ENCODE measurements at places on chromosomes 16 and 17. TPM values are rescaled to one million over a fixed set of nuclear protein-coding genes. Genes with fewer than 3 reads are reported as not detected.

DNA sequence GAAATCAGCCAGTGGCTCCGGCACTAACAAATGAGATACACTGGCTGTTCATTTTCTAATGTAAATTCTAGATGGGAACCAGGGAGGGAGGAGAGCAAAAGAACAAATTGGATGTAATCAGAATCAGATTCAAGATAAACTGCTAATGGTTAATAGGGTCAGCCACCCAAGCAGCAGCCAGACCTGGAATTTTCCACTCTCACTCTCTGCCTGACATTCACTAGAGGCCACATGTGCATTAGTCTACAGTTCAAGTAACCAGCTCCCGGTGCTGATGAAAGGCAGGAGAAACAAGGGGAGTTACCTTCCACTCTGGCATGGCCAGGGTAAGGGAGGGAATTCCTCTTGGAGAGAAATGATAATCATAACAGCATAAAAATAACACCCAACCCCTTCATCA is 597.7 kb downstream of the TOX3 start:
- peak; percentile 23 for DNase-seq

DNA sequence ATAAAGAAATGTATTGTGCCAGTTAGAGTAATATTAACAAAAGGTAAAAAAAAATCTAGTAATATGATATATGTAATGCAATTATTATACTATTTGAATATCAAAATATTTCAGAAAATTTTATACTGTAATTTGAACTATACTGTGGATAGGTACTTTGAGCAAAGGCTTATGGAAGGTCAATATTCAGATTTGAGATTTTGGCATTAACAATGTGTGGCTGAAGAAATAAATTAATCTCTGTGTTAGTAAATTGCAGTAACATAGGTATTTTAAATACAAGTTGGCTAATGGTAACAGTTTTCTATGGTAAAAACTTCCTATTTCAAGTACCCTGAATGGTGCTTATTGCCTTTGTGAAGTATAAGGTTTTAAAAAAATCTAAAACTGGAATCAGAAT is 23.2 kb upstream of the NACA2 start:
- DNase-seq = no peak

GRCh38 chr16:47523342-47524006 is 62.3 kb downstream of the PHKB start:
- DNase-seq = peak; percentile 11

GRCh38 chr17:79974566-79975497 is 60.8 kb downstream of the TBC1D16 start:
- DNase-seq = peak; percentile 71

DNA sequence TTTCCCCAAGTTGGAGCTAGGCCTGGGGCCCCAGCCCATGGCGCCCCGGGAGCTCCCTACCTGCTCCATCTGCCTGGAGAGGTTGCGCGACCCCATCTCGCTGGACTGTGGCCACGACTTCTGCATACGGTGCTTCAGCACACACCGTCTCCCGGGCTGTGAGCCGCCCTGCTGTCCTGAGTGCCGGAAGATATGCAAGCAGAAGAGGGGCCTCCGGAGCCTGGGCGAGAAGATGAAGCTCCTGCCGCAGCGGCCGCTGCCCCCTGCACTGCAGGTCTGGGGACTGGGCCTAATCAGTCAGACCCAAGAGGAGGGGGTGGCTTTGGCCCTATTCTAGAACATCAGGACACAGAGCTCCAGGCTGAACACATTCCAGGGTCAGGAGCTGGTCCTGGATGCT is 1.5 kb downstream of the RNF112 start:
- DNase-seq = no peak

DNA sequence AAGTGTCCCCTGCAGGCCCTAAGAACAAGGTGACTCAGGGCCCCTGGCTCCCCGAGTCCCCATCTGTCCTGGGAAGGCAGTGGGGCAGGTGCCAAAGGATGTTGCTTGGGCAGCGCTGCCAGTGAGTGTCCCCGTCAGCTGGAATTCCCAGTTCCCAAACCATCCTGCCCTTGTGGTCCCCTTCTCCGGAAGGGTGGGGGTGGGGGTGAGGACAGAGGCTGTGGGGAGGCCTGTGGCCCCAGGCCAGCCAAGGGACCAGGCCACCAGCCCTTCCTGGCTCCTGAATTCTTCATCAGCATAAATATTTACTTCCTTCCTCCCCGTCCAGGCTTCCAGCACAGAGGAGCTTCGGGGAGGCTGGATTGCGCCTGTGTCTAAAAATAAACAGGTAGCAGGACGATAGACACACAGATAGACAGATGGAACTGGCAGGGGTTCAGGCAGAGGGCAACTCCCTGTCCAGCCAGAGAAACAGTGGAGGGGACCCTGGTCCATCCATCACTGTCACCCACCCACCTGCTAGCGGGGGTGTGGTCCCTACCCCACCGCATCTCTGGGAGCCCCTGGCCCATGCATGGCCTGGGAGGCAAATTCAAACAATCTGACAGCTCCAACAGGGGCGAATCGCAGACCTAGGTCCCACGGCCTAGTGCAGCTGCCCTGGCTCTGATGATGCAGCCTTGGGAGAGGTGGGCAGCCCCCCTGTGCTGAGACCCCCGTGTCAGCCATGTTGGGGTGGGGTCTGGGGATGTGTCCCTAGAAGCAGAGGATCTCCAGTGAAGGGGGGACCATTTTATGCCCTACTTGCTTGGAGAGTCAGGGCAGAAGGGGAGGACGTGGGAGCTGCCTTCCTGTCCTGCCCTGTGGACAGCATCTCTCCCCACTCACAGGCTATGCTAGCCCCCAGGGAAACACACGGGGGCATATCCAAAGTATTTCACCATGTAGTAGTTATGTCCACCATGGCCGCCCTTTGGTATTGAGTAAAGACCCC is 13.2 kb downstream of the GLIS2 start:
- DNase-seq = peak; percentile 49

DNA sequence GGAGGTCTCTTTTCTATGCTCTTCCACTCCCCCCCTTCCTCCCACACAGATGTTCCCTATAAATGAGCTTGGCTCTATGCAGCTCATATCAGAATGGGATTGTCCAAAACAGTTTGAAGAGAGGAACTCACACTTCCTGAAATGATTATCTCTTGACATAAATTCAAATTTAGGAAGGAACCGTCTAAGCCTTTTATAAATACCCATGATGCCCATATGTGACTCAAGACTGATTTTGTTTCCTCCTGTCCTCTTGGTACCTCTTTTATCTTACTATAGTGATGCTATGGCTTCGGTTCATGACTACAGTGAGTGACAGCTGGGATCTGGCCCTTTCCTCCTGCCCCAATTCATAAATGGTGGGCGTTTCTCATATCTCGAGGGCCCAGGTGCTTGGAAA is 16.6 kb upstream of the TERF2 start:
- no peak for DNase-seq

DNA sequence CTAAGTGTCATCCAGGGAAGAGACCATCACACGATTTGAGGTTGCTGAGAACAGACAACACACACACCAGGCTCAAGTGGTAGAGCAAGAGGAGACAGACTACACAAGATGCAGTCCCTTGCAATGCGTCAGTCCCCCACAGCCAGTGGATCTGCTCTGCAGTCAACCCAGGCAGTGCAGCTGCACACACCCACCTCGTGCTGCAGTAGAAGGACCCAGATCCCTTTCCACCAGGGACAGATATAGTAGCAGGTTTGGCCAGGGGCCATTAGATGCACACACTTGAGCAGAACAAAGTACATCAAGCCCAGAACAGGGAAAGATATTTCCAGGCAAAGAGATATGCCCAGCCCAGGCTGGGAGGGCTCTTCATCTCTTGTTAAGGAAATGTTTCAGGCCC is 112.9 kb downstream of the GRIN2A start:
- DNase-seq = no peak

GRCh38 chr17:5580969-5581368 is 3.3 kb downstream of the NLRP1 start:
- no peak for DNase-seq

DNA sequence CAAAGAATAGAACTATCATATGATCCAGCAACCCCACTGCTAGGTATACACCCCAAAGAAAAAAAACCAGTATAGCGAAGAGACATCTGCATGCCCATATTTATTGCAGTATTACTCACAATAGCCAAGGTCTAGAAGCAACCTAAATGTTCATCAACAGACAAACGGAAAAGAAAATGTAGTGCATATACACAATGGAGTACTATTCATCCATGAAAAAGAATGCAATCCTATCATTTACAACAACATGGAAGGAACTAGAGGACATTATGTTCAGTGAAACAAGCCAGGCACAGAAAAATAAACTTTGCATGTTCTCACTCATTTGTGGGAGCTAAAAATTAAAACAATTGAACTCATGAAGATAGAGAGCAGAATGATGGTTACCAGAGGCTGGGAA is 55.3 kb downstream of the WDR59 start:
- no peak for DNase-seq

- DNase-seq = no peak
These were observed 78.3 kb downstream of the RPA1 start for GRCh38 chr17:1907909-1908698.

DNA sequence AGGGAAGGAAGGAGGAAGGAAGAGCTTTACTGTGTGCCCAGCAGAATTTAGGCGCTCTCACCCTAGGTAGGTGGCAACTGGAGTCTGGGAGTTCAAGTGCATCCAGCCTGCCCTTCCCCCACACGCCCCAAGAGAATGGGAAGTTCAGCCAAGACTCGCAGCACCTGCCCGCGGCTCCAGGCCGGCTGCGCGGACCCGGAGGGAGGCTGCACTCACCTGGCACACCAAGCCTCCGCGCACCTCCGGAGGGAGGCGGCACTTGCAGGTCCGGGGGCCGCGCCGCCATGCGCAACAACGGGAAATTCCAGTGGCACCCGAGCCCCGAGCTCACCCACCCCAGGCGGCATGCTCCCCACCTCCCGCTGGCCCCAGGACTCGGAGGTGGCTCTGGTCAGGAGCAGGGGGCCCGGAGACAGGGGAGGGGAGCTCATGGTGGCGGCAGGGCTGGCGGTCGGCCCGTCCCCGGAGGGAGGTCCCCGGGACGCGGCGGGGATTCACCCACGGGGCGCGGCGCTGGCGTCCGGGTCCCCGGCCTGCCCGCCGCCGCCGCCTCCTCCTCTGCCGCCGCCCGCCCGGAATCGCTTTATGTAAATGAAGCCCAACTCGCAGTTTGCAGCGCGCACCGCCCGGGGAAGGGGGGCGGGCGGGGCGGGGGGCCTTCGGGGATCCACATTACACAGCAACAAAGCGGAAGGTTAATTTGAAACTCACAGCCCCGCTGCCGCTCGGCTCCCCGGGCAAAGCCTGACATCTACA is at the start of gene ZFHX3:
Gene ZFHX3 (minus strand): TSS at position 593 of the 756 bp plus-strand sequence. CDS start 87,983 bp downstream, outside the sequence.
- peak; percentile 79 for DNase-seq

DNA sequence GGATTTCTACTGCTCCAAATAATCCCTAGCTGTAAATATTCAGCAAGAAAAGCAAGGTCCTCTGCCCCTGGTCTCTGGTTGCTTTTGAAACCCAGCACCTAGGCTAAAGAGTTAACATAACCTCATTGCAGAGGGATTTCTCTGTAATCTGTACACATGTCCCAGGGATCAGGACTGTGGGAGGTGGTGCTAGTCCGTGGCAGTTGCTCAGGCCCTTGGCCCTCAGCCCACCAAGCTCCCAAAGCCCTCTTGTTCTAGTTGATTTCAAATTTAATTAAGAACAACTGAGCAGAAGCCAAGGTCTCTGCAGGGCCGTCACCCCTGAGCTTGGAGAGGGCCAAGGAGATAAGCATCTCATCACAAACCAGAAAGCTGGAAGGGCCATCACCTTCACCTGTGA is 181.1 kb downstream of the SOX9 start:
- DNase-seq = no peak

DNA sequence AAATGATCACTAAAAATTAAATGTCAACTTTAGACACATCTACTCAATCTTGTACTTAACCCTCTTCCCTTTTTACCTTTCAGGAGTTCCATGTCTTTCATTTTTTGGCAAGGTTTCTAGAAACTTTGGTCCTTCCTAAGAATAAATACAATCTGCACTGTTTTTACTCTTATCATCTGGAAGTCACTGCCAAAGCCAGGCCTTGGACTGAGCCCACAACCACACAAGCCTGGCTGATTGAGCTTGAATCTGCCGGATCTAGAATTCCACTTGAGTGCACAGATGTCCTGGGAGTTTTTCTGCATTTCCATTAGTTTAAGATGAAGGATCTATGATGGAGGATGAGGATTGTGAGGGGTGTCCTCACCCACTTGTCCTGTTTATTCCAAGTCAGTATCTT is 126.1 kb downstream of the VPS53 start:
- no peak for DNase-seq

- peak; percentile 7 for DNase-seq
These were observed 51.3 kb upstream of the FBXO47 start for GRCh38 chr17:39018267-39019134.

DNA sequence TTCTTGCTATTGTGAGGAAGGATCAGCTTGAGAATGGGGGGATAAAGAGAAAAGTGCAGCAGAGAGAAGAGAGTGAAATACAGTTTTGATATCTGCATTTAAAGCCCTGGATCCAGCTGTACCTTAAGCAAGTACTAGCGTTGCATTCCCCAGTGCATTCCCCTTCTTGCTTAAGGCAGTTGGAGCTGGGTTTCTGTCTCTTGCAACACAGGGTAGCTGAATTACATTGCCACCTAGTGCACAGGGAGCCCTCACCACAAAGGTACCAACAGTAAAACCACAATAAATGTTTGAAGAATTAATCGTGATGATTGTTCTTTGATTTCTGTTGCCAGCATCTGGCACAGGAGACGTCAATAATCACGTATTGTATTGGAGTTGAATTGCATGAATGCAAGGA is 588.7 kb downstream of the RBFOX1 start:
- DNase-seq = peak; percentile 11

DNA sequence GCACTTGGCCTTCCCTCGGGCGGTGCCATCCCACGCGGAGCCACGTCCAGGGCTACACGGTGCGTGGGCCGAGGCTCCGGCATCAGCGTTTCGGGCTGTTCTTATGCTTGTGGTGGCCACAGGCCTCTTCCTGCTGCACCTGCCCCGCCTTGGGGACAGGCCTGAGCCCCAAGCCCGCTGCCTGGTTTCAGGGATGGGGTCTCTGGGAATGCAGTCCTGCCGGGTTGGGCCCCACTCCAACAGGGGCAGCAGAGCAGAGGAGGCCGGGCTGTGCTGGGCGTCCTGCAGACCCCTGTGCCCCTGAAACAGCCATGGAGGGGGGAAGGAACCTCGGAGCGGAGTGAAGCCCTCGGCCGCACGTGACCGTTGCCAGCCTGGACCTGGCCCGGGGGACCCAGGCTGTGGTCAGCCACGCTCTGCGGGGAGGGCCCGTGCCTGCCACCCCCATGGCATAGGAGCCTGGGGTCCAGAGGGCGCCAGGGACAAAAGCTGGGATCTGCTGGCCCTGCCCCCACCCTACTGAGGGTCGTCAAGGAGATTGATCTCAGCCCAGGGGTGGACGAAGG is 453 bp upstream of the WFIKKN1 start:
- no peak for DNase-seq

Gene NEUROD2
- not detected for total RNA-seq

Gene TERB1
- total RNA-seq = not detected

Gene CSH1
- total RNA-seq = not detected

Gene KRT31
- not detected for total RNA-seq

Gene TAT
- not detected for total RNA-seq

Gene ABI3
- total RNA-seq = 1.3 TPM

Gene ACSF3
- total RNA-seq = 27.7 TPM

Gene GLP2R
- total RNA-seq = 1.2 TPM

Gene PPL
- total RNA-seq = 31.6 TPM

Gene PRRT2
- total RNA-seq = not detected

Gene NPIPA2
- total RNA-seq = not detected

Gene IRX5
- 1.8 TPM for total RNA-seq

Gene TEN1
- total RNA-seq = 121 TPM

Gene TEKT1
- not detected for total RNA-seq

Gene MPP2
- 0.89 TPM for total RNA-seq
